ENCODE measurements at places on chromosomes 4 and X.

DNA sequence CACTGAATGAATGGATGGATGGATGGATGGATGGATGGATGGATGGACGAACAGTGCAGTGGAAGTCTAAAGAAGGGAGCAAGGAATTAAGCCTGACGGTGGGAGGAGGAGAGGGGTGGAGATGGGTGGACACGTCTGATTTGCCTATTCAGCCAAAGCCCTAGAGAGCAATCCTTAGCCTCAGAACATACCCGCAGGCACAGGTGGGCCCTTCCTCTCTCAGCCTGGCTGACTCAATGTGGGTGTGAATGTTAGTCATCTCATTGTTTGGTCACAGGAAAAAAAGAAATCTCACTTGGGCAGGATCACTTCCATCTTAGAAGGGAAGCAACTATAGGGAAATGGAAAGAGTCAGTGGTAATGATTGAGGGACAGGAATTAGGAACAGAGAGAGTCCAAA lies 165.9 kb downstream of the PJA1 start:
- DNase-seq = no peak

DNA sequence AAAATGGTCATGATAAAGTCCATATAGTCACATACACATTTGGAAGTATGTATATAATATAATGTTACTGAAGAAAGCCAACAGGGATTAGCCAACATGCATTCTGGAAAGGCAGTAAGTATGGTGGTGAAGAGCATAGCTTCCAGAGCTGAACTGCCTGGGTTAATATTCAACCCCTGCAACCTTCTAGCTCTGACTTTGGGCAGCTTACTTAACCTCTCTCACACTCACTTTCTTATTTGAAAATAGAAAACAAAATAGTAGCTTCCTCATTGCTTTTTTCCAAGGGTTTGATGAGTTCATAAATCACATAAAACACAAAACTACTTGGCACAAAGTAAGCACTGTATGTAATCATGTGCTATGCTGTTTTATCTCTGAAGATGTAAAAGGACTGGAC lies 216.4 kb downstream of the CHIC2 start:
- DNase-seq = no peak

DNA sequence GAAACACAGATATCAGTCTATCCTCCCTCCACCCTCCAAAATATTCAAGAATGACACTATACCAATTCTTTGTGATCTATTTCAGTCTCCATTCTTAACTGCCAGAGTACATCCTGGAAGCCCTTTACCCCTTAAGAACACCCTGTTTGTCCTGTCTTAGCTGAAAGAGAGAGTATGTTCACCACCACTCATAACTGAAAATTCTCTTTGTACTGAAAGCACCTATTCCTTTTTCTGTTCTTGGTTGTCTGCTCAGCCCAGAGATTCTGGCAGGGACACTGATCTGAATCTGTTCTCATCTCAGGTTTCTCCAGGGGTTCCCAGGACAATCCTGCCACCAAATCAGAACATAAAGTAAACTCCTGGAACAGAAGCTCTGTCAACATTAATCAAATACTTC lies 25.4 kb upstream of the EREG start:
- DNase-seq = no peak

- no peak for DNase-seq
Measured at GRCh38 chr4:38223782-38224236, 263.6 kb downstream of the PTTG2 start.

DNA sequence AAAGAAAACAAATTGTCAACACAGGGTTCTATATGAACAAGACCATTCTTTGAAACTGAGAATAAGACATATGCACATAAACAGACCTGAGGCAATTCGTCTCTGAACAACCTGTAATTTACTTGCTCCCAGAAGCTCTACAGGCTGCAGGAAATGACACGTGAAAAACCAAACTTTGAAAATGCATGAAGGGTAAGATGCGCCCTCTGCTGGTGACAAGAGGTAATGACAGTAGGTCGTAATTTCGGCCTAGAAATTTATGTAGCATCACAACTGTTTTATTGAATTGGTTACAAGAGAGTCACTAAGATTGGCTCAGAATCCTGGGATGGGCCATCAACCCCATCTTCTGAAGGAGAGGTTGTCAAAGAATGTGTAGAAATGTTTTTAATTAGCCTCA lies 276.5 kb downstream of the PPP4R3C start:
- peak; percentile 5 for DNase-seq

GRCh38 chrX:10399043-10399741 lies 221.2 kb downstream of the MID1 start:
- DNase-seq = no peak

DNA sequence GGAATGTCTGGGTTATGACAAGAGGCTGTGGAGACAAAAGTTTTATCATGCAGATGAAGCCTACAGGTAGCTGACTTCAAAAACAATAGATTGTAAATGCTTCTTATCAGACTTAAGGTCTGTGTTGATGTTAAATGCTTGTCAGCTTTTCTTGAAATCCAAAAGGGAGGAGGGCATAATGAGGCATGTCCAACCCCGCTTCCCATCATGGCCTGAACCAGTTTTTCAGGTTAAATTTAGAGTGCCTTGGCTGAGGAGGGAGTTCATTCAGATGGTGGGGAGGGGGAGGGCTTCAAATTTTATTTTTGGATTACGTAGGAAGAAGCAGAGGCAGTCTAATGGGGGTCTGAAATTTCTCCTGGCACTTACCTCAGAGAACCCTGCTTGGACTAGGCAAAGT lies 207.7 kb upstream of the HDX start:
- no peak for DNase-seq

GRCh38 chr4:2295500-2295899 lies 33.6 kb upstream of the MXD4 start:
- DNase-seq = no peak

- DNase-seq = no peak
Measured at GRCh38 chr4:183674153-183674552, 15.1 kb downstream of the TRAPPC11 start.

GRCh38 chr4:20544645-20545044 lies 155.6 kb upstream of the PACRGL start:
- no peak for DNase-seq

DNA sequence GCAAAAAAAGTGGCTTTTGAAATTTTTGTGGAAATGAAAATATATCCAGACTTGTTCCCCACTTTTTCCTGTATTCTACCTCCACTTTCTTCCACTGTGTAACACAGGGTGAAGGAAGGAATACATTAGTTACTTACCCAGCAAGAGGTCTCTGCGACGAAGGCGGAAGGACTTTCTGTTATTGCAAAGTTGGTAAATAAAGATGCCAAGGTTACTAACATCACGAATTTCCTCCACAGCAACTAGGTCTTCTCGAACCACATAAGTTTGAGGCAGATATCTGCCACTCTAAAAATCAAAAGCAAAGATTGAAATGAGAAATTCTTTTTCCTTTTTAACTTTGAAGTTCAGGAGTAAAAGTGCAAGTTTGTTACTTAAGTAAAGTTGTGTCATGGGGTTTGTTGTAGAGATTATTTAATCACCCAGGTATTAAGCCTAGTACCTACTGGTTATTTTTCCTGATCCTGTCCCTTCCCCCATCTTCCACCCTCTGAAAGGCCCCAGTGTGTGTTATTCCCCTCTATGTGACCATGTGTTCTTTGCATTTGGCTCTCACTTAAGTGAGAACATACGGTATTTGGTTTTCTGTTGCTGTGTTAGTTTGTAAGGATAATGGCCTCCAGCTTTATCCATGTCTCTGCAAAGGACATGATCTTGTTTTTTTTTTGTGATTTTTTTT lies 5.8 kb downstream of the ITM2A start:
- no peak for DNase-seq

DNA sequence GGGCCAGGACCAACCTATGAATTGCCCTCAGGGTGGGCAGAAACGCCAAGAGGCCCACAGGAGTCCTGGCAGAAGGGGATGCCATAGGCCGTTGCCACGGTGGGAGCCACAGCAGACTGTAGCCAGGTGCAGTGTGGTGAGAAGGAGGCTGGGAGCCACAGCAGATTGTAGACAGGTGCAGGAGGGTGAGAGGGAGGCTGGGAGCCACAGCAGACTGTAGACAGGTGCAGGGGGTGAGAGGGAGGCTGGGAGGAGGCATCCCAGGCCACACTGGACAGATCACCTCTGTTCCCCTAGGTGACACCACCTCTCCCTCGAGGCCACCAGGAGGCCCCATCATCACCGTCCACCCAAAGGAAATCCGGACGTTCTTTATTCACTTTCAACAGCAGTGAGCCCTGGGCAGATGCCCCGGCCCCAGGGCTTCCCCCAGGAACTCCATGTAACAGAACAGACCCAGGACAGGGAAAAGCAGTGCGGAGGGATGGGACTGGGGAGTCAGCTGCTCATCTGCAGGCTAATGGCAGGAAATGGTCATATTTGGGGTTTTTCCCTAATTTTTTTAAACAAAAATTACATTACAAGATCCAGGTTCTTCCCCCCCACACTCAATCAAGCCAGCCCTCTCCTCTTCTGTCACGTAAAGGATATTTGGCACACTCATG lies 19.5 kb upstream of the MRFAP1 start:
- DNase-seq = no peak

- no peak for DNase-seq
Measured at GRCh38 chr4:87042221-87042620, 107.4 kb downstream of the AFF1 start.

DNA sequence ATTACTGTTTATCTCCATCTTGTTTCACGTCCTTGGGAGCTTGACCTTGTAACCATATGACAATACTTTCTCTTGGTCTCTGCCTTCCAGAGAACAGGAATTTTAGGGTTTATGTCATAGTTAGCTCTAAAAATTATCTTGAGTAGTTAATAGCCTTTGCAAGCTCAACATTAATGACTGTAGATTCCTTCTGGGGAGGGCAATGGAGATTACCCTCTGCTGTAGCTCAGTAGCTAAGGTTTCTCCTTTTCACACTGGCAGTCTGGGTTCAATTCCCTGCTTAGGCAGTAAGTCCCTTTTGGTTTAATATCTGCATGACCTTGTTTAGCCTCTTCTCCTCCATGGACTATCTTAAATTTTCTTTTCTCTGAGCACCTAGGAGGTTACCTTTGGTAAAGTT lies 181.7 kb upstream of the GPR101 start:
- no peak for DNase-seq
